ENCODE measurements at places on chromosomes 3 and 15.
A peak's percentile ranks its signal among the peaks of the same experiment; 100 is the strongest.

DNA sequence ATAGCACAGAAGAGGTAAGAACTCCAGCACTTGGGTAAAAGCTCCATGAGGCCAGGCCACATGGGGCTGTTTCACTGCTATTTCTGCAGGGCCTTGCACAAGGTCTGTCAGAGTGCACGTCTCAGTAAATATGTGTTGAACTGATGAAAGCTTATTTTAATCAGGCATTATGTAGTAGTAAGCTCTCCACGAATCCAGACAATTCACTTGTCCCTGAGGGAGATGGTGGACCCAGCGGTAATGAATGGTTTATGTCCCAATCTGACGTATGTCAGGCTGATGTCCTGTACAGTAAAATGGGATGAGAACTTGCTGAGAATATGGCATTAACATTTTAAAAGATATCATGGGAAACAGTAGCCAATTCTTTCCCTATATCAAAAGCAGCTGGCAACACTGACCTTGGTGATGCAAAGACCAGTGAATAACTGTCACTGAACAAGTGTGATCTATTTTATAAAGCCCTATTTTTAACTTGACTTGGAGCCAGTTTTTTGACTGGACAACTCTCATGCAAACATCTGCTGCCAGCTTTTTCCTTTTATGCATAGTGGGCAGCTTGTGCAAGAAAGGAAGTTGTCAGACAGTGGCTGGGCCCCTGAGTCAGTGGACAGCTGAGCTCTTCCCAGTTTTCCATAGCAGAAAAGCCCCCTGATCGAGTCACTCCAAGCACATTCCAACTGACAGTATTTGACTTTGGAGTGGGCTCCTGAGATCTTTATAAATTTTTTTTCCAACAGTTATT is 519.8 kb upstream of the MDFIC2 start:
- DNase-seq: no peak

DNA sequence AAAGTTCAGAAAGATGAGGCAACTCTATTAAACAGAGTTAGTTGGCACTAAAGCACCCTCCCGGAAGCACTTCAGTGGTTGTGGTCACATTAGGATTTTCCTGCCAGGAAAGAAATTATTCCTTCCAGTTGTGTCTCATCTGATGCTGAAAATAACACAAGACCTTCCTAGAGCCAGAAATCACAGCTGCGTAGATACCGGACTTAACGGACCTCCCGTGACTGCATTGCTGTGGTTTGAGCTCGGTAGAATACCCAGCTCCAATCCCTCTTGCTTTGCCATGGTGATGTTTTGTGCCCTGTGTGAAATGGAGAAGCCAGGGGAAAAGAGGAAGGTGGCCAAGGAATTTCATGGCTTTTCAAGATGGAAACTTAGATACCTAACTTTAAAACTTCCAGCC is 215.0 kb upstream of the IGF1R start:
- DNase-seq: no peak

GRCh38 chr3:147518465-147518864 is 109.3 kb downstream of the ZIC1 start:
- DNase-seq: no peak

DNA sequence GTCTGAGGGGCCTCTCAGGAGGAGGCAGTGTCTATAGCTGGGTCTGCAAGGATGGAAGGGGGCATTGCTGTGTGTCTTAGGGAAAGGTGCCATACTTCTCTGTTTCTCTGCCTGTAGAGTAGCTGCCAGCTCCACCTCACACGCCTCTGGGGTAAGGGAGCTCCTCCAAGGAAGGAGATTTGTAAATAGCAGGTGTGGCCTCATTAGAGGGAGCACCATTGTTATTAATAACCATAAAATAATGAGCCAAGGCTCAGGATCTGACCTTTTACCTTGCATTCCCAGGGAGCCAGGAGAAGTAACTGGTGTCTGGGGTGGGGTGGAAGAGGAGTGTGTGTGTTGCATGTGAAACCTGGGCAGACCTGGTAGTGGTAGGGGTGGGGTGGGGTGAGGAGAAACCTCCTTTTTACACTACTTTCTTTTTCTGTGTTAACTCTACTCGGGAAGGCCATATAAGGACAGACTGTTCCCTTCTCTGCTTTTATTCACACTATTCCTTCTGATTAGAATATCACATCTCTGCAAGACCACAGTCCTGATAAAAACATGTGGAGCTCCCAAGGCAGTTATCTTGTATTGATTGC is 2.2 kb upstream of the C15orf39 start:
- DNase-seq: no peak

DNA sequence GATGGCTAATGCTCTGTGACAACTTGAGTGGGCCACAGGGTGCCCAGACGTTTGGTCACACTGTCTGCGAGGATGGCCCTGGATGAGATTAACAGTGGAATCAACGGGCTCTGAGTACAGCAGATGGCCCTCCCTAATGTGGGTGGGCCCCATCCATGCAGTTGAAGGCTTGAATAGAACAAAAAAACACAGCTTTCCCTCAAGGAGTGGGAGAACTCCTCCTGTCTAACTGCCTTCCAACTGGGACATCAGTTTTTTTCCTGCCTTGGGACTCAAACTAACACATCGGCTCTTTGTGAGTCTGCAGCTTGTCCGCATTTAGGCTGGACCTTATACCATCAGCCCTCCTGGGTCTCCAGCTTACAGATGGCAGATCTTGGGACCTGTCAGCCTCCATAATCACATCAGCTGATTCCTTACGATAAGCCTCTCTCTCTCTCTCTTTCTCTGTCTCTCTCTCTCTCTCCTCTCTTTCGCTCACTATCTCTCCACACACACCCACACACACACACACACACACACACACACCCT is 20.8 kb downstream of the FAM174B start:
- DNase-seq: no peak

- no peak for DNase-seq
Measured at GRCh38 chr3:125357837-125358236, 17.3 kb downstream of the ZNF148 start.

GRCh38 chr3:141105828-141106628 is 54.9 kb downstream of the SPSB4 start:
- DNase-seq: peak; percentile 57
